Activated T-cell treated with anti-CD3 and anti-CD28 coated beads for 4 hours (primary cell): ENCODE measurements at places on chromosomes 4 and X.

GRCh38 chr4:9999956-10000561, 21.2 kb downstream of the SLC2A9 start:
- no peak for DNase-seq

GRCh38 chr4:165532976-165533375, 154.2 kb downstream of the CPE start:
- no peak for DNase-seq

- no peak for DNase-seq
These were observed 59.0 kb downstream of the CCSER1 start for GRCh38 chr4:90186229-90186628.

DNA sequence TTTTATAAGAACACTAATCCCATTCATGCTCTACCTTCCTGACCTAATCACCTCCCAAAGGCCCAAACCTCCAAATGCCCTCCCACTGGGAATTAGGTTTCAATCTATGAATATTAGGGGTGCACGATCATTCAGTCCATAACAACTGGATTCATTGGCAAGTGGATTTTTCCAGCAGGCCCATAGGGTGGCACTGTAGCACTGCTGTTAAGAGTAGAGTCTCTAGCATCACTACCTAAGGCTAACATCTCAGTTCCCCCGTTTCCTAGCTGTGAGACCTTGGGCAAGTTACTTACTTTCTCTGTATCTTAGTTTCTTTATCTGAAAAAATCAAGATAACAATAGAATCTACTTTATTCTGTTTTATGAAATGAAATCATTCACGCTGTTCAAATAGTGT, 315.8 kb downstream of the STIM2 start:
- no peak for DNase-seq

DNA sequence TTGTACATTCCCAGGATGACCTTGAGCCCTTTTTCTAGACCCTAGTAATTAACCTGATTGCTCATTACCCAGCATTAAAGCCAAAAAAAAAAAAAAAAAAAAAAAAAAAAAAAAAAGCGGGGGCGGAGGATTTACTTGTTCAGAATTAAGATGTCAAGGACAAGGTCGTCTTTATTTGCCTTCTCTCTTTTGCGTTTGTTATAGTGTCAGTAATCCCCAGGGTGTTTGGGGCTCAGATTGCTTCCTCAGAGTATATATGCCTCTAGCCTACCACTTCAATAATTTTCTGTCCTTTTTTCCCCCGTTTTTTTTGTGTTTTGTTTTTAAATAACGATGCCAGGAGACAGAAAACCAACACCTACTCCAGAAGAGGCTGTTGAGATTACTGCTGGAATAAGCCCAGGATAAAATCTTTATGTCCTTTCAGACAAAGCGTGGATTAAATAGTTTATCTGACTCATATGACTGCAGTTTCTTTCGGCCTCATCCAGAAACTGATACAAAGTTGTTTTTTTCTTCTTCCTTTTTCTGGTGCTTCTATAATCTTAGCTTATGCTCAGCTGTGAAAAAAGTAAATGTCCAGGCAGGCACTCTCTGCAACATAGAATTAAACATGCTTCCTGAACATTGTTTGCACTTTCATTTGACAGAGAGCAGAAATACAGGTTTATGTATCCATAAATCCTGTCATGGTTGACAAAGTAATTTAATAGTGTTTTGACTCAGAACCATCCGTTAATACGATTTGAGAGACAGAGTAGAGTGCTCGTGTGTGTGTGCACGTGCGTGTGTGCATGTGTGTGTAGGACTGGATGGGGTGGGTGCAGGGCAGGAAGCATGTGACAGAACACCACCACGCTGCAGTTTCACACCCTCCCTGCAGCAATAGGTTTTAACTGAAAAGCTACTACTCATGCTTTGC, 138.6 kb downstream of the AFF1 start:
- DNase-seq, result peak; percentile 18

DNA sequence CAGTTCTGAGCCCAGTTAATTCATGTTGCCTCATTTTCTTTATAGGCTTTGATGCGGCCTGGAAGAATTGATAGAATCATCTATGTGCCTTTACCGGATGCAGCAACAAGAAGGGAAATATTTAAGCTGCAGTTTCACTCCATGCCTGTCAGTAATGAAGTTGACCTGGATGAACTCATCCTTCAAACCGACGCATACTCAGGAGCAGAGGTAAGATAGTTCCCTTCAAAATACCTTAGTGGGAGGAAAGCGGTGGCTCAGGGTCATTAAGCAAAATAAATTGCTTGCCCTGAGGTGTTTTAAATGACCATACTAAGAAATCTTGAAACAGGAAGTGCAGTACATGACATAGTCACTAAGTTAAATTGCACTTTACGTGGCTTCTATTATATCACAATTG, 140.6 kb upstream of the SPRY1 start:
- no peak for DNase-seq

DNA sequence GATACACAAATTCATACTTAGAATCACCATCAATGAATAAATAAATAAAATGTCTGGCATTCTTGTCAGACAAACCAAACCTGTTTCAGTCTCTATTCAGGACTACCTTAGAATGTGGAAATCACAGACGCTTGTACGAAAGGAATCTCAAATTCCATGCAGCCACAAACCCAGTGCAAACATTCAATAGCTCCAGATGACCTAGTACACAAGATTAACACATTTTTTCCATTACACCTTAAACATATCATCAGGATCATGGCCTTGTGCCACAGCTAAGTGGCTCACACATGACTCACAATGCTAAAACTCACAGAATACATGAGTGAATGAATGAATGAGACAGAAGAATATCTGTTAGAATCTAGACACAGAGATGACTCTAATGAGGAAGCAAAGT, 134.2 kb downstream of the PWWP3B start:
- DNase-seq, result no peak
